Prostate gland (tissue), 2 donors: ENCODE measurements at places on chromosomes 2 and 18.

DNA sequence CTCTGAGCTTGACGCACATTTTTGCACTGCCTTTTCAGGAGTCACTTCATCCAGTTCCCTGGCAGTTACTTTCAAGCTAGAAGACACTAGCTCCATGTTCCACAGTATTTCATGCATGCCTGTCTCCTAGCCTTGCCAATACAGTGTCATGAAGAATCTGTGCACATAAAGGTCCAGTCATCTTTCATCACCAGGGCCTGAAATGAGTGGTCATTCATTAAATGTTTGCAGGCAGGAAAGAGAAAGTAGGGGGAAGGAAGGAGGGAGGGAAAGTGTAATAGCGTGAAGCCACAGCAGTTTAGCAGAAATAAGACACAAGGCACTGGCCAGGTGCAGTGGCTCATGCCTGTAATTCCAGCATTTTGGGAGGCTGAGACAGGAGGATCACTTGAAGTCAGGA is 92.4 kb upstream of the COPS8 start:
- no peak overlapping the region for H3K27ac ChIP-seq
- no peak for DNase-seq
- H3K4me3 ChIP-seq, result no peak overlapping the region
- peaks cover 4% of the 10 kb centered on the region for H3K27me3 ChIP-seq

- no peaks in the 10 kb centered on the region for H3K36me3 ChIP-seq
- H3K4me3 ChIP-seq, result no peak within 1 kb of the TSS
Observed at GRCh38 chr2:105241443-105241842, at the start of gene GPR45. GPR45 (plus strand) TSS chr2:105241743; CDS start chr2:105241859, 116 bp downstream.

- no peak for DNase-seq
- H3K27me3 ChIP-seq, result no peaks in the 10 kb centered on the region
Observed at GRCh38 chr2:241635756-241636155, 1.2 kb downstream of the THAP4 start.

DNA sequence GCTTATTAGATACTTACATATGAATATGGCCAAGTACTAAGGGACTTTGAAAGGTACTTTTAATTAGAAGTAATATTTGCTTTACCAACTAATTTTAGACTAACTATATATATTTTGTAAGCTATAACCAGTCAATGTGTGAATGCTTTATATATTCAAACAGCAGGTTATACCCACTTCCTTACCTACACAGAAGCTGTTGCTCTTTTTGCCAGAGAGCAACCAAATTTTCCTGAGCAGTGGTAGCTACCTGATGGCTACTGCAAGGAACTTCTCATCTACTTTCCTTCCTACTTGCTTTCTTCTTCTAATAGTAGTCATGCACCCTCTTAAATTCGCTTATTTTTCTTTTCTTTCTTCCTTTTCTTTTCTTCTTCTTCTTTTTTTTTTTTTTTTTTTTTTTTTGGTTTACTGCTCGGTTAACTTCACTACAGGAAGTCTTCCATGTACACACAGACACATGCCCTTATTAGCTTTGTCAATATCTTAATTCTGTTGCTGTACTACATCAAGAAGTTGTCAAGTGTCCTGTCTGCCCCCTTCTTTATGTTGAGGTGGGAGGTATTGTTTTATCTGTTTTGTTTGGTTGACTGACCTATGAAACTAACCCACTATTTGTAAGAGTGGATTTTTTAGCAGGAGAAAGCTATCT is 95.0 kb downstream of the EPC2 start:
- no peak overlapping the region for H3K4me3 ChIP-seq
- no peaks in the 10 kb centered on the region for H3K36me3 ChIP-seq
- no peaks in the 10 kb centered on the region for H3K27me3 ChIP-seq
- DNase-seq, result no peak

DNA sequence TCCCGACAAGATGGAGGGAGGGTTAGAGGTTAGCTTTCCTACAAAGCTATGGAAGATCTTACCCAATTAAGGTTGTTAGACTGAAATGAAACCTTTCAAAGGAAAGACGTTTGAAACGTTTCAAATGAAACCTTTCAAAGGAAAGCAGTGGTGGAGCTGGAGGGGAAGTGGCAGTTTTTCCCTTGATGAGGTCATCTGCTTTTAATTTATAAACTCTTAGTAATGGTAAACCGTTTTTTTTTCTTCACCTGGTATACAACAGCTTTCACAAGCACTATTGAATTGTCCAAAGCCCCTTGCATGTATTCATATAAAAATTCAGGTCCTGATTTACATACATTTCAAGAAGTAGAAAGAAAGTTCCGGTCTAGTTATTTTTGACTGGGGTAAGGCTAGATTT is 7.4 kb downstream of the PMAIP1 start:
- H3K4me3 ChIP-seq, result no peak overlapping the region
- H3K27me3 ChIP-seq, result no peaks in the 10 kb centered on the region

DNA sequence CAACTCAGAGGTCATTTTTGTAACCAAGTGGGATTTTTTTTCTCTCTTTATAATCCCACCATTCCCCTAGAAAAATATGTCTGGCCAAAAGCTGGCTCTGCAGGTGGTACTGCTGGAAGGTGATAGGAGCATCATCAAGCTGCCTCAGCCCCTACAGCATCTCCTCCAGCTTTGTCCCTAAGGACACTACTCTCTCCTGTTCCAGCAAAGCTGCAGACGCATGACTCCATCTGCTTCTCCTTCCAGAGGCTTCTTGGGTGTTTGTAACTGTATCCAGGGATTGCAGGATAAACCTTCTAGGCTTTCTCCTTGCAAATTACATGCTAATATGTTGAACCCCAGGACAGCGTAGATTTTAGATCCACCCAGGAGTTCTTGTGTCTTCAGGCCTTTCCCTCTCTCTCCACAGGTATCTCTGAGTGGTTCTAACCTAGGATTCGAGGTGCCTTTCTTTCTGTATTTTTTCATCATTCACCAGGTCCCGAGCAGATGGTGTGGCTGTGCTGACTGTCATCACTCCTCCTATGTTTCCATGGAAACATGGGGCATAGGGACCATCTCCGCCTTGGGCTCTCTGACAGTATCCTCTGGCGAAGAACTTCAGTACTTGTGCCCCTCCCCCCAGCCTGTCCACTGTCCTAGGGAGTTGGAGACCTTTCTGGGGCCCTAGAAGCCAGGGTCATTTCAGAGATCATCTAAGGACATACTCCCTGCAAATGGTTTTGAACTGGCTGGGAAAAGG is 34.3 kb downstream of the AFF3 start:
- H3K27ac ChIP-seq, result peak overlapping the region; percentile 95
- no peak overlapping the region for H3K4me3 ChIP-seq
- DNase-seq, result no peak

GRCh38 chr2:72117029-72117428 is 30.6 kb downstream of the CYP26B1 start:
- H3K36me3 ChIP-seq, result no peaks in the 10 kb centered on the region
- H3K27me3 ChIP-seq, result peaks cover 2% of the 10 kb centered on the region
- H3K4me3 ChIP-seq, result no peak overlapping the region
- DNase-seq, result no peak
- H3K27ac ChIP-seq, result no peak overlapping the region
- no peaks in the 10 kb centered on the region for H3K4me1 ChIP-seq

DNA sequence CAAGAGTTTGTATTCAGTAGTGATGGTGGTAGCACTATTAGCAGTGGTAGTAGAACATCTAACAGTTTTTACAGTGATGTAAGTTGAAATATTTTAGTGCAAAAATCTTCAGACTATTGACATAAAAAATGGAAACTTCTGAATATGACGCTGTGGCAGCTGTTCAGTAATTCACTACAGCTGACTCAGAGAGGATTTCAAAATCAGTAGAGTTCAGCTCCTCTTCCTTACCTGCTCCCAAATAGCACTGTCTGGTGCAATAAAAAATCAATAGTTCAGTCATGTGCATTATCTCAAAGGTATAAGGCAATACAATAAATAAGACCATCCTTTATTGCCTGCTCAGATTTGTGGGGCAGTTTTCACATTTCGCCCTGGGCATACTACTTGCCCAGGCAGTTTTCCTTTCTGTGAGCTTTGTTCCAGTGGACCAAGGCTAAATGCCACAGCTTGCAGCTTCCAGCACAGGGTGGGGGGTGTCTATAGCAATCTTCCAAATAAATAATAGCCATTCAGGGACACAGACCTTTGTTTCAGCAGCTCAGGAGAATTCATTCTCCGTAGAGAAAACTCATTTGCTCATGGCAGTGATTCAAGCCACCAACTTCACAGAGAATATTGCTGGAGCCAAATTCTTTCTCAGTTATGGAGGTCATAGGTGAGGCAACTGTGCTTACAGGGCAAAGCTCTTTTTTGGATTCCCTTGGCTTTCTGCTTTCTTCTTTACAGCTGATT is 33.9 kb upstream of the GORASP2 start:
- no peak overlapping the region for H3K27ac ChIP-seq
- DNase-seq, result no peak
- H3K36me3 ChIP-seq, result no peaks in the 10 kb centered on the region
- no peak overlapping the region for H3K4me3 ChIP-seq
- no peaks in the 10 kb centered on the region for H3K27me3 ChIP-seq
- H3K4me1 ChIP-seq, result no peaks in the 10 kb centered on the region

- no peaks in the 10 kb centered on the region for H3K4me1 ChIP-seq
- H3K36me3 ChIP-seq, result no peaks in the 10 kb centered on the region
- no peaks in the 10 kb centered on the region for H3K27me3 ChIP-seq
- no peak overlapping the region for H3K4me3 ChIP-seq
- no peak overlapping the region for H3K27ac ChIP-seq
- DNase-seq, result no peak
Observed at GRCh38 chr18:79847606-79848293, 50.0 kb downstream of the KCNG2 start.

- H3K36me3 ChIP-seq, result no peaks in the 10 kb centered on the region
- DNase-seq, result no peak
- no peaks in the 10 kb centered on the region for H3K27me3 ChIP-seq
- H3K27ac ChIP-seq, result no peak overlapping the region
Observed at GRCh38 chr18:70432804-70433400, 144.1 kb downstream of the SOCS6 start.

GRCh38 chr18:11529081-11529480 is 80.3 kb upstream of the SLC35G4 start:
- H3K4me1 ChIP-seq, result no peaks in the 10 kb centered on the region
- H3K27ac ChIP-seq, result no peak overlapping the region
- DNase-seq, result no peak
- no peaks in the 10 kb centered on the region for H3K36me3 ChIP-seq
- H3K4me3 ChIP-seq, result no peak overlapping the region

- no peak overlapping the region for H3K4me3 ChIP-seq
- no peaks in the 10 kb centered on the region for H3K27me3 ChIP-seq
- H3K36me3 ChIP-seq, result no peaks in the 10 kb centered on the region
- H3K27ac ChIP-seq, result no peak overlapping the region
Observed at GRCh38 chr2:43475922-43476321, 119.9 kb downstream of the THADA start.

- H3K27me3 ChIP-seq, result no peaks in the 10 kb centered on the region
- no peak for DNase-seq
- no peaks in the 10 kb centered on the region for H3K36me3 ChIP-seq
- no peak overlapping the region for H3K27ac ChIP-seq
- no peak overlapping the region for H3K4me3 ChIP-seq
- no peaks in the 10 kb centered on the region for H3K4me1 ChIP-seq
Observed at GRCh38 chr18:79258447-79258846, 137.3 kb upstream of the NFATC1 start.

- no peak for DNase-seq
- H3K4me1 ChIP-seq, result no peaks in the 10 kb centered on the region
- no peaks in the 10 kb centered on the region for H3K36me3 ChIP-seq
- H3K4me3 ChIP-seq, result no peak overlapping the region
- H3K27ac ChIP-seq, result no peak overlapping the region
- H3K27me3 ChIP-seq, result no peaks in the 10 kb centered on the region
Observed at GRCh38 chr2:122486086-122486485, 730.6 kb downstream of the TSN start.

GRCh38 chr2:239029958-239030357 is 182.1 kb downstream of the TWIST2 start:
- no peak overlapping the region for H3K27ac ChIP-seq
- no peaks in the 10 kb centered on the region for H3K4me1 ChIP-seq
- DNase-seq, result no peak
- H3K27me3 ChIP-seq, result no peaks in the 10 kb centered on the region
- H3K4me3 ChIP-seq, result no peak overlapping the region

DNA sequence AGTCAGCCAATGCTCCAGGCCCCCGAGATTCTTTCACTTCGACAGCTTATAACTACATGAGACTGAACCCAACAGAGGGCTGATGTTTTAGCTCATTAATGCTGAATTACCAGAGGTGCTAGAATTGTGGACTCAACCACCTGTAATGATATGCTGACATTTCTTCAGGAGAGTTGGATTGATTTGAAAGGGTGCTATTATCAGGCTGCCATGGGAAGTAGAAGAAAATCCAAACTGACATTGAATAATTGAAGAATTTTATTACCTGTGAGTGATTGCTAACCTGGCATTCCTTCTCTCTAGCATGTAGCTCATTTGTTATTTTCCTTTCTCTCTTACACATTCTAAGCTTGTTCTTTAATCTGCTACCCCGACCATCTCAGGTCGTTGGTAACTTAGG is 488.8 kb downstream of the PID1 start:
- H3K27ac ChIP-seq, result no peak overlapping the region
- no peak overlapping the region for H3K4me3 ChIP-seq
- H3K4me1 ChIP-seq, result no peaks in the 10 kb centered on the region
- no peaks in the 10 kb centered on the region for H3K27me3 ChIP-seq
- no peaks in the 10 kb centered on the region for H3K36me3 ChIP-seq

DNA sequence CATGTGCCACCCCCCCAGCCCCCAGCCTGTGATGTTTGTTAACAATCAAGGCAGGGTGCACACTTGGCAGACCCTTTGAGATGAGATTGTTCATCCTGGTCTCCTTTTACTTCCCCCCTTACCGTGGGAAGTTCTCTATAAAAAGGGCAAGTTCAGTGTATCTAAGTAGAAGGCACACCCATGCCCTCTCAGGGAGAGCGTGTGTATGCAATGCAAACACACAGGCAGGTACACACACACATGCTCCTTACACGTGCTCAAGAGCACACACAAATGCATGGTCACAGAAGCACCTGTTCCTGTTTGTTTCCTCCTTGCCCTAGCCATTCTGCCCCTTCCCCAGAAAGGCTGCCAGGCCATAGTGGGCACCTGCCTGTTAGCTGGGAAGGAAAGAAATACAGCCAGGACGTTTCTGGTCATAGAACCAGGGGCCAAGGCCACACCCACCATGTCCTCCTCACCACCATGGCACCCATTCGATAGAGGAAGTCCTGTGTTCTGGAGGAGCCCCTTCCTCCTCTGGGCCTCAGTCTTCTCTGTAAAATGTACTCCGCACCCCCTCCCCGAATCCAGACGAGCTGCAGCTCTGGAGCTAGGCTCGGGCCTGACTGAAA is 3.1 kb downstream of the ATOH8 start:
- no peaks in the 10 kb centered on the region for H3K4me1 ChIP-seq
- H3K27ac ChIP-seq, result no peak overlapping the region
- H3K27me3 ChIP-seq, result no peaks in the 10 kb centered on the region
- H3K4me3 ChIP-seq, result no peak overlapping the region
- DNase-seq, result no peak

DNA sequence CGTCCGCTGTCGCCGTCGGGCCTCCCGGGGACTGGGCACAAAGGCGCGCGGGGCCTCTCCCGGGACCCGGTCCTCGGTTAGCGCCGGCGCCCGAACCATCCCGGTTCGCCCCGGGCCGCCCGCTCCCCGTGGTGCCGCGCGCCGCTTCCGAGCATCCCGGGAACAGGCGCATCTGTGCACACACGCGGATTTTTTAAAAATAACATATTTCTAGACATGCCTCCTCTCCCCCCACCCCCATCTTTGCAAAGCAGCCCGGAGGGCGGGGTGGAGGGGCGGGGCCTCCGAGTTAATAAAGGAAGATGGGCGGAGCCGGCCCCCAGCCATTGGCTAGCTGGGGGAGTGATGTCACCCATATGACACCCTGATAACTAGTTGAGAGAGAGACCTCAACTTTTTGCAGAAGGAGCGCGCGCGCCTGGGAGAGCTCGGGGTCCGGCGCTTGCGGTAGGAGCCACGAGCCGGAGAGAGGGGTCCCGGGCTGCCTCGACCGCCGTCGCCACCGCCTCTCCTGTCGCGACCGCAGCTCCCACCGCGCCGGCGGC is at the start of gene SOX11:
SOX11 (plus strand) TSS at position 400 of the 545 bp plus-strand sequence. CDS start 338 bp downstream, outside the sequence.
- H3K27me3 ChIP-seq, result peaks cover 47% of the 10 kb centered on the region
- no peak within 1 kb of the TSS for H3K27ac ChIP-seq
- H3K36me3 ChIP-seq, result no peaks in the 10 kb centered on the region
- H3K4me1 ChIP-seq, result peaks cover 6% of the 10 kb centered on the region
